ENCODE measurements at places on chromosomes 2 and 18. TPM values are rescaled to one million over a fixed set of nuclear protein-coding genes. Genes with fewer than 3 reads are reported as not detected.

PROKR1 gene
- not detected for total RNA-seq

SLC9A4 gene
- total RNA-seq = not detected

PLA2R1 gene
- 5.9 TPM for total RNA-seq

SLC38A11 gene
- total RNA-seq = not detected

MC4R gene
- not detected for total RNA-seq

SPC25 gene
- not detected for total RNA-seq

DPYSL5 gene
- not detected for total RNA-seq

DNA sequence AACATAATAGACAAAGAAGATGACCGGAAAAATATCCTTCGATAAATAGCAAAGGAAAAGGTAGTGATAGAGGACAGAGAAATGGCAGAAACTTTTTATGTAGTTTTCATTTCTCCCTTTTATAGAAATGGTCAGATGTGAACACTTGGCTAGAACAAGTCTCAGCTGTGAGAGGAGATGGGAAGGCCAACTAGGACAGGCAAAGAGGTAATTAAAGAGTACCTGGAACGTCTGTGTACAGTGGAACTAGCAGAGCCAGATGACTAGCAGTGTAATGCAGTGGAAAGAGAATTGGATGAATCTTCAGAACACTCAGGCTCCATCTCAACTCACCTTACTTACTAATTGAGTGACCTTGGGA, 69.2 kb downstream of the NABP1 start:
- DNase-seq = no peak

DNA sequence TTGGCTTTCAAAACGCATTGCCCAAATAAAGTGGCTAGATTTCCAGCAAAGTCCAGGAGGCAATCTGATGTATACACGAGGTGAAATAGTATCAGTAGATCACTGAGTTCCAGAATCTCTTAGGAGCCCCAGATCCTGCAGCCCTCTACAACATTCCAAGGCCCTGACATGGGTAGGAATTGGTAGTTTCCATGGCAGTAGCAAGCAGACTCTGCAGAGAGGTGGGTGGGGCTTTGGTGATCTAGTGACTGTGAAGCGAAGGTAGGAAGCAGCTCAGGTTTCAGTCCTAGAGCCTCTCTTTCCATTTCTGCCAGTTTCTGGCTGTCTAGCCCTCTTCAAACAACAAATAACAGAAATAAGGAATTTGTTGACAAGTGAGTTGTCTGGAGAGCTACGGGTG, 13.8 kb upstream of the SGPP2 start:
- no peak for DNase-seq

- no peak for DNase-seq
Observed at GRCh38 chr18:59881728-59882656, 17.8 kb upstream of the PMAIP1 start.

- DNase-seq = peak; percentile 11
Observed at GRCh38 chr18:32629981-32630700, 142.7 kb downstream of the KLHL14 start.

DNA sequence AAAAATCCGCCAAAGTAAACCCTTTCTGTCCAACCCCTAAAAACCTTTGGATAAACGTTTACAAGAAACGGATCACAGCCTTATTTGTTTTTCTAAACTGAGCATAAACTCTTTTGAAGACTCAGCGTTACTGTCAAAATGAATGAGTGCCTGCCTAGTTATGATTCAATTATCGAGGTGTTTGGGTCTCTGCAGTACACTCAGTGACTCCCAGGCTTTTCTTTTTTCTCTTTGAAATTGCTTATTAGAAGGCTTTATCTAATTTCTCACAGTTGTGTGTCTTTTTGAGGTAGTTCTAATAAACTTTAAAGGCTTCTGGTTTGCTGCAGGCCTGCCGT, 663 bp downstream of the RHBDD1 start:
- DNase-seq = no peak

DNA sequence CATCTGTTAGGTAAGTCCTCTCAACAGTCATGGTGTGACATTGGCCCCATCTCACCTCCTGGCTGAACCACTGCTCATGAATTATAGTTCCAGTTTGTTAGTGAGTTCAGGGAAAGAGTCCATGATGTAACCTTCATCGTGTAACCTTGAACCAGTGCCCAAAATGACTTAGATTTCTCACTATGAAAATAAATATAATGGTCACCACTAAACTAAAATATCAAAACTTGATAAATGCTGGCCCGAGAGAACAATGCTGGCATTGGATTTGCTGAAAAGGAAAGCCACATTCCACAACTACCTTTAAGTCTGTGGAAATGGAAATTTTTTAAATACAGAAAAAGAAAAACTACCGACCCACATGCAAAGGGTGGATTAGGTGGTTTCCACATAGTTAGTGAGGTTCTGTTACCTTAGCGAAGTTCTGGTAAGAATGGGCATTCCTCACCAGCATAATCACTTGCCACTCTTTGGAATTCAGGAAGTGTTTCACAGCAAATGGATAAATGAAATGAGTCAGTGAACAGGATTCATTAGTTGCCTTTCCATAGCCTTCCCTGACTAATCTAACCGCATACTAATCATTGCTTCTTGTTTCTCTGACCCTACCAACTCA, 133.9 kb upstream of the CTAGE1 start:
- no peak for DNase-seq

DNA sequence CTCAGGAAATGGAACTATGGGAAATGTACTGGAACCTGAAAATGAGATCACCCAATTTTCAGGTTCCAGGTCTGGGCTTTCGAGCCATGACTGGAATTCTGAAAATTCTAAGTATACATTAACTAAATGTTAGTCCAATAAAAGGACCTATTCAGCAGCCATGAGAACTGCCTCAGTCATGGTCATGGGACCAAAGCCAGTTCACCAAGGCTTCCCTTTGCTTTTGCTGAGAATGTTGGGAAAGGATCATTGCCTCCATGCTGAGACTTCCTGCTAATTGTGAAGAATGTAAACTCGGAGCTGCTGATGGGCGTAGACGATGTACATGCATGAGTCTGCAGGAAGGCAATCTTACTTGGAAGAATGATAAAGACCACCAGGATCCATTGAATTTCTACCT, 624.4 kb upstream of the SOX11 start:
- DNase-seq = no peak

GRCh38 chr18:5294457-5295230, 882 bp downstream of the ZBTB14 start:
- peak; percentile 84 for DNase-seq

DNA sequence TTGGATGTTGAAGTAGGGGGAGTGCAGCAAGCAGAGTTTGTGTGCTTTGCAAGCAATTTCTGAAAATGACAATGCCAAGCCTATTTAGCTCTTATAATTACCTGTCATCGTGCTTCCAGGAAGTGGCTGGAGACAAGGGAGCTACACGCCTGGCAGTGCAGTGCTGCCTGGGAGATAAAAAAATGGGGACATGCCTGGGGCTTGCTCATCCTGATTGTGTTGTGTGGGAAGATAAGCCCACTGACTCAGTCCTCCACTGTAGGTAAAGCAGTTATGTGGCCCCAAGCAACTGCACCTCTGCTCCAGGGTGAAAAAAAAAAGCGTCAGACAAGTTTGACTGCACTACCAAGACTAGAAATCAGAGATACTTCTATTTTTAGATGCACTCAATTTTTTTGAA, 396.9 kb upstream of the NXPH2 start:
- no peak for DNase-seq

DNA sequence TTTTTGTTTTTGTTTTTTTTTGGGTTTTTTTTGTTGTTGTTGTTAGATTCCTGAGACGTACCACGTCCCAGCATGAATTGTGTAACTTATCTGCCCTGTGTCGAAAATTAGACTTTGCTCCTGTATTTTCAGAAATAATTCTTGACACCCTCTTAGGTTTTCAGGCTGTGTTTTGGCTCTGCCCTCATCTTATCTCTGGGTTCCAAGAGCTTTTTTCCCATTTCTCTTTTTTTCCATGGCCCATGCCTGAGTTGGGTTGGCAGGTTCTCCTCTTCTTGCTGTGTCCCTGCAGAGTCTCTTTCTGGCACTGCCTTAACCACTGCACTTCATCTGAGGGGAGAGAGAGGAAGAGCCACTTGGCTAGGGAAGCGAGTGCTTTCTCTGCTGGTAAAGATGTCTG, 42.4 kb downstream of the CTIF start:
- no peak for DNase-seq

- DNase-seq = no peak
Observed at GRCh38 chr2:207474863-207475485, 54.8 kb upstream of the CREB1 start.

DNA sequence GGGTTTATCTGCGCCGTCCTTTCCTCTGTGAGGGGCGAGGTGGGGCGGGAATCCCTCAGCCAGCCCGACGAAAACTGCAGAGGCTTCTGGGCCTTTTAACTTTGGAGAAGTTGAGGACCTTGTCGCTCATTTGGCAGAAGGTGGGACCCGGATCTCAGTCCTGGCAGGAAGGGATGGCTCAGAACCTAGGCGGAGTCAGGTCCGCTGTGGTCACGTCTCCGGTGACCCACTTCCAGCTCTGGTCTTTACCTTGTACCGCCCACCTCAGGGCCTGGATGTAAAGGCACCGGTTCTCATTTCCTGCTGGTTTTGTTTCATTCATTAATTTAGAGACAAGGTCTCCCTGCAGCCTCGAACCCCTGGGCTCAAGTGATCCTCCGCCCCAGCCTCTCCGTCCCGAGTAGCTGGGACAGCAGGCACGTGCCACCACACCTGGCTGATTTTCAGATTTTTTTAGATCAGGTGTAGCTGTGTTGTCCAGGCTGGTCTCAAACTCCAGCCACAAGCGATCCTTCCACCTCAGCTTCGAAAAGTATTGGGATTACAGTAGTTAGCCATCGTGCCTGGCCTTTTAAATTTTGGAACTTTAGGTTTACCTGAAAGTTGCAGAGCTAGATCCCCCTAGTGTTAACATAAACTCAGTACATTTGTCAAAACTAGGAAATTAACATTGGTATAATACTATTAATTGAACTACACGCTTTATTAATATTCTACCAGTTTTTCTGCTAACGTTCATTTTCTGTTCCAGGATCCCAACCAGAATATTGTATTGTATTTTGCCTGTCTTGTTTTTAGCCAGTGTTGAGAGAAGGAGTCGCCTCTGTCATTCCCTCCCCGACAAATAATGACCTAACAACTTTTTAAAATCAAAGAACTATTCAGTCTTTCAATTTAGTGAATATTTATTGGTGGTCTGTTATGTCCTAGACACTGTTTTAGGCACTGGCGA, 852 bp downstream of the POLI start:
- no peak for DNase-seq

DNA sequence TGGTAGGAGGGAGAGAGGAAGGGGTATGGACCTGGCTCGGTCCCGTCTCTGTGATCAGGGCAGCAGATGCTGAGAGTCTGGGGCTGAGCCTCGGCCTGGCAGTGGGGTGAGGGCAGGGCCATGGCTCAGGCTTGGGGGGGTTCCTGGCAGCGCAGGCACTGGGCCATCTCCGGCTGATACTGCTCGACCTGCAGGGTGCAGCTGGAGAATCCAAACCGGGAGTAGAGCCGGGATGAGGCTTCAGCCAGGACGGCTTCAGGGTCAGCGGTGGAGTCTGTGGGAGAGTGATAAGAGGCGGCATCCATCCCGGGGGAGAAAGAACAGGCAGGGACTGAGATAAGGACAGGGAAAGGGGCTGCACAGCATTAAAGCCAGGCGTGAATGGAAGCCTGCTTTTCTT, 7.7 kb downstream of the SLC30A3 start:
- no peak for DNase-seq

- no peak for DNase-seq
Observed at GRCh38 chr2:60441800-60442199, 111.7 kb downstream of the BCL11A start.

DNA sequence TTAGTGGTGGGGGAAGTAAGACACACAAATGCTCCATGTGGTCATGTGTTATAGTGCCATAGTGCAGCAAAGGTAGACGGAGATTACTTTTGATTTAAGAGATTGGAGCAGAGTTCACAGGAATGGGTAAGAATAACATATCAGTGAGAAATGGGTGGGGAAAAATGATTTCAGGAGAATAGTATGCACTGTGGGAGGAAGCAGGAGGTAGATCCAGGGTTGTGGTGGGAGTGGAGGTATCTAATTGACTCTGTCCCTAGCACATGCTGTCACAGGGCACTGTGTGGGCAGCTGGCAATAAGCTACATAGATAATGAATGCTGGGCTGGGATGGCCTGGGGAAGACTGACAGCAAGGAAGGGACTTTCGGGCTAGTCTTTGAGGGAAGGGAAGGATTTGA, 65.3 kb downstream of the STAT1 start:
- DNase-seq = no peak

DNA sequence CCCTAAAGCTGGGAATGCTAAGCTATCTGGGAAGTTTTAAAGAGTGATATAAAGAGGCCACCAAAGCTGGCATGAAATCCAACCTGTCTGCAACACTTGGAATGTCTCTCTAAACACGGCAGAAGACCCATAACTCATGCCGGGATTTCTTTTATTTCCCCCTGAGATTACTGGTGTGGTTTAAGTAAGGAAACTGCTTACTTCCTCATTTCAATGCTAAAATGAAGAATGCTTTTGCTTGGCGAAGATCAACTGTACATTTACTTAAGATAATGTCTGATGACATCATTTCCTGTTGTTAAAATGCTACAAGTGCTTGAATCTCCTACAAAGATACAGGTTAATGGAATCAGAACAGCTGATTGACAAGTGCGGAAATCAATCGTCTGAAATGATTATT, 353.8 kb upstream of the SALL3 start:
- no peak for DNase-seq

Data from right cardiac atrium (tissue), 5 donors.